ENCODE measurements at places on chromosomes 1 and 21.

GRCh38 chr21:36422279-36423098 is 37.3 kb downstream of the CHAF1B start:
- no peak for DNase-seq

- DNase-seq, result no peak
Measured at GRCh38 chr1:232292239-232292638, 337.7 kb downstream of the SIPA1L2 start.

DNA sequence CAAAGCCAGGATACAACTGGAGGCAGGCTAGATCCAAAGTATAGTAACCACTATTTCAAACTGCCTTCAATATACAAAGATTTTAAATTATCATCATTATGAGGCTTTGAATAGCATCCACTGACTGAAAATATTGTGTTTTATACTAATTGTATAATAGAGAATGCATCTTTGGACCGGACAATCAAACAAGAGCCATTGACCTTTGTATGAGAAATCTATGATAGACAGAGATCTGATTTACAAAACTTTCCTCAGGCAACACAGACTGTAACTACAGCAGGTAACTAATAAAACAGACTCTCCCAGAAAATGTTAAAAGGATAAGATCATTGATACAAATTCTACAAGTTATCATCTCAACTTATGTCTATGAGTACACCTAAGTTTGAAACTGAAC is 152.9 kb downstream of the DENND1B start:
- DNase-seq, result no peak

GRCh38 chr1:32902535-32902920 is 1.3 kb upstream of the TMEM54 start:
- DNase-seq, result no peak

- peak; percentile 56 for DNase-seq
Measured at GRCh38 chr1:101295209-101295608, 58.4 kb downstream of the S1PR1 start.

Measured in T-helper 22 cell (primary cell).